ENCODE measurements at places on chromosomes 13 and 19.

DNA sequence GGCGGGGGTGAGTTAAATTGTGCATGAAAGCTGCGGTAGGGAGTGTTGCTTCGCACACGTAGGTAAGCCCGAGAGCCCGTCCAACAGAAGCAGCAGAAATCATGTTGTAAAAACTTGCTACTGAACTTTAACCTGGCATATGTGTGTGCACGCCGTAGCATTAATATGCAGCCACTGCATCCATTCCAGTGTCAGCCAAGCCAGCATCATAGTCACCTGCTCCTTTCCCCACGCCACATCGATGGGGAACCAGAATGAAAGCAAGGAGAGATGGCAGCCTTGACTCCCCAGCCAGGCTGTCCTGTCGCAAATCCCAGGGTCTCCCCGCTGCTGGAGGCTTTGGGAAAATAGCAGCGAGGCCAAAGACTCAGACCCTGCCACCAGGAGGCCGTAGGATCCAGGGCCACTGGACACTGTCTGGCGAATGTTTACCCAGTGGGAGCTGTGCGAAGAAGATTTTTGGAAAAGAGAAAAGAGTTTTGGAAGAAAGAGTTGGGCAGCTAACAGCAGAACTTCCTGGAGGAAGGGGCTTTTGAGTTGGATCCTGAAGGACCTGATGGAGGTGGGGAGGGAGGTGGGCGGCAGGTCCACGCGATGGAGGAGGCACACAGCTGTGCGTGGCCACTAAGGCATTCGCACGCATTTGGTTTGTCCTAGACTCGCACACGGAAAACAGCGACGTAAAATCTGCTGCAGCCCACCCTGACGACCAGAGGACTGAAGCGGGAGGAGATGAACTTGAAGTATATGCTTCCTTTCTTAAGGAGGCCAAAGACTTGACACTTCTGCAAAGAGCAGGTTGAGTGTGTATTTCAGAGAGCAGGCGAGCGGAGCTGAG is 48.7 kb upstream of the RANBP3 start:
- DNase-seq = no peak

DNA sequence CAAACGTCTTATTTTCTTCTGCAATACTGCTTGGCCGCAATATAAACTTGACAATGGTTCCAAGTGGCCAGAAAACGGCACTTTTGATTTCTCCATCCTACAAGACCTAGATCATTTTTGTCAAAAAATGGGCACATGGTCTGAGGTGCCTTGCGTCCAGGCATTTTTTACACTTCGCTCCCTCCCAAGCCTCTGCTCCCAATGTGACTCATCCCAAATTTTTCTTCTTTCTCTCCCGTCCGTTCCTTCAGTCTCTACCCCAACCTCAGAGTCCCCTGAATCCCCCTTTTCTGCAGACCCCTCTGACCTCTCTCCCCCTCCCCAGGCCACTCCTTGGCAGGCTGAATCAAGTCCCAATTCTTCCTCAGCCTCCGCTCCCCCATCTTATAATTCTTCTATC is 14.3 kb upstream of the OR10H1 start:
- DNase-seq = no peak

DNA sequence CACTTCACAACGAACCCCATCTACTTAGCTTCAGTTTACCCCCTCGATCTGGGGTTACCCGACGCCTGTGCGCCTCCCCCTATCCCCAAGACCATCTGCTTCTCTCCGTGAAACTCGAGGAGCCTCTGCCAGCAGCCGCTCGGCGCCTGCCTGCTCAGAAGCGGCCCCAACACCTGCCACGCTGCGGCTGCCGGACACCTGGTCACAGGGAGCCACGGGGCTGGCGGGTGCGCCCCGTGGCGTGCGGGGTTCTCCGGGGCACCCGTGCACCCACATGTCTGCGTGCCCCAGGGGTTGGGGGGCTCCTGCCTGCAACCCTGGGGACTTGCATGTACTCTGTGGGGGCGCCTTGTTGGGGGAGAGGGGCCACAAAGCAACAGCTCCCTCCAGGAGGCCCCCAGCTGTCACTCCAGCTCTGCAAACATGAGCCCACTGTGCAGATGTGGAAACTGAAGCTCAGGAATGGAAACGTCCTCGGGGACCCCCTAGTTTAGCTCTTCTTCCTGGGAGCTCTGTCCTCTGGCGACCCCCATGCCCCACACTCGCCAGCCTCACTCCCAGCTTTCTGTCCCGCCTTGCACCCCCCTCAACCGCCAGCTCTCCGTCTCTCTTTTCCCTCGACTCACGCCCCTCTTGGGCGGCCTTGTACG is 7.0 kb upstream of the SEMA6B start:
- DNase-seq = no peak

DNA sequence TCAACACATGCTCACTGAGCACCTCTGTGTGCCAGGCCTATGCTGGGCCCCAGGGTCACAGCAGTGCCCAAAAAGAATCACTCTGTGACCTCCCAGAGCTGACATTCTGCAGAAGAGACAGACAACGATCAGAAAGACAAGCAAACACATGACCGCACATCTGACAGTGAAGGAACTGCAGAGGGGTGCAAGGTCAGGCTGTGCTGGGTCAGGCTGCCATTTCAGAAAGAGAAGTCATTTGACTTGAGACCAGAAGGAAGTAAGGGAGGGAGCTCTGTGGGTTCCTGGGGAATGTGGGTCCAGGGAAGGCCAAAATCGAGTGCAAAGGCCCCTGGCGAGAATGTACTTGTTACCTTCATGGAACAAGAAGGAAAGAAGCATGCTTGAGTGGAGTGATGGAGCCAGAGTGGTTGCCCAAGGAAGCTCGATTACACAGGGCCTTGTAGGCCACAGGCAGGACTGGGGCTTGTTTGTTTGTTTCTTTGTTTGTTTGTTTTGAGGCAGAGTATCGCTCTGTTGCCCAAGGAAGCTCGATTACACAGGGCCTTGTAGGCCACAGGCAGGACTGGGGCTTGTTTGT is 11.4 kb upstream of the CD22 start:
- DNase-seq = no peak

GRCh38 chr19:18156841-18157464 is 4.0 kb downstream of the PIK3R2 start:
- no peak for DNase-seq

GRCh38 chr19:28537079-28537478 is 675.9 kb downstream of the UQCRFS1 start:
- no peak for DNase-seq

DNA sequence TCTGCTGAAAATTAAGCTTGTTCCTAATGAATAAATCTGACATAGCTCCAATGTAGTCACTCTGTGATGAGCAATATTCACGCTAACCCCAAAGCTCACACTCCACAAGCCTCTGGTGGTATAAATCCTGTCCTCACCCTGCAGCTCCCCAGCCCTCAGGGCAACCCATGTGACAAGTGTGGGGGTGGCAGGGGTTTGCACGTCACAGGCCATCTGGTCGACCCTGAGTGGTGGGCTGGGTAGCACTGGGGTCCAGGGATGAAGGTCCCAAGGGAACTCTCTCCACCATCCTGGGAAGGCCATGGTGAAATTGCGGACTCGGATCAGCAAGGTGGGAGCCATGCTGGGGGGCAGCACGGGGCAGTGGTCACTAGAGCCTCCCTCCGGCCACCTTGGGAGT is 100.0 kb upstream of the SOX1 start:
- no peak for DNase-seq

DNA sequence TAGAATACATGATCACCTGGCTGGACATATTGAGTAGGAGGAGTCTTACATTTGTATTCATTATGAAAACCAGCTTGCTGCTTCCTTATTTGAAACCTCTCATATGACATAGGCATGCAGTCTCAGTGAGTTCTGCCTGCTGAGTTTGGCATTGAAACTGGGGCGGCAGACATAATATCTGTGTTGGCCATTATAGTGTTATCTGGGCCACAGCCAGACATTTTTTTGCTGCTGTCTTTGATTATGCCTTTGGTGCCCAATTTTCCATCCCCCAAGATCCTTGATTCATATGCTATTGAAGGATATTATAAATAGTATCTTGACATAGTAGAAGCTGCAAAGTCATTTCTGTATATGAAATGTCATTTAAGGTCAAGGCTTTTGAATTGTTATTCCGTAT is 15.8 kb downstream of the FREM2 start:
- no peak for DNase-seq

DNA sequence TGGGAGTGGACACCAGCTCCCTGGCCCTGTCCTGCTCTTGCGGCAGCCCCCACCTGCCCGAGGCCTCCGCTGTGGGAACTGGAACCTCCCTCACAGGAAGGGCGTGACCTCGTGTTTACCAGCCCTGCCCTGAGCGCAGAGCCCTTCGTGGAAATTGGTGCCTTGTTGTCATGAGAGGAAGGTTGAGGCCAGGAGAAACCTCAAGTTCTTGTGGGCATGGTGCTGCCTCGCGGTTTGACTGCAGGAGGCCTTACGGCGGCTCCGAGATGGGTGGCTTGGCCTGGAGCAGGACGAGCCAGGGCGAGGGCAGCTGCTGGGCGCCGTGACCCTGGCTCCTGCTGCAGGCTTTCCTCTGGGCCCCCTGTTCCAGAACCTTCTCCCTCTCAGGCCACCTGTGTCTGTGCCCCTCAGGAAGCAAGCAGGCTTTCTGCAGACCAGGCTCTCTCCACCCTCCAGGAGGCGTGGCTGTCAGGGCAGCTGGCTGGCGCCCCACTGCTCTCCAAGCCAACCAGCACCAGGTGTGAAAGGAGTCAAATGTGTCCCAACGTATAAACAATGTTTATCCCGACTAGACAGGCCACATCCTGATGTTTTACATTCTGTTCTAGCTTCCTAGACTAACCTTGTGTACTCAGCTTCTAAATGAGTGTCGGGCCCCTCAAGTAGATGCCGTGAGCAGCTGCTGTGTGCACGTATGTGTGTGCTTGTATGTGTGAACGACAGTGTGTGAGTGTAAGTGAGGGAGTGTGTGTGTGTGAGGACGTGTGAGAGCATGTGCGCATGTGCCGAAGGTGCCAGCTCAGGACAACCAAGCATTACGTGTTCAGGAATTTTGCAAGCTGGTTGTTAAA is 10.4 kb upstream of the RASA3 start:
- DNase-seq = no peak

DNA sequence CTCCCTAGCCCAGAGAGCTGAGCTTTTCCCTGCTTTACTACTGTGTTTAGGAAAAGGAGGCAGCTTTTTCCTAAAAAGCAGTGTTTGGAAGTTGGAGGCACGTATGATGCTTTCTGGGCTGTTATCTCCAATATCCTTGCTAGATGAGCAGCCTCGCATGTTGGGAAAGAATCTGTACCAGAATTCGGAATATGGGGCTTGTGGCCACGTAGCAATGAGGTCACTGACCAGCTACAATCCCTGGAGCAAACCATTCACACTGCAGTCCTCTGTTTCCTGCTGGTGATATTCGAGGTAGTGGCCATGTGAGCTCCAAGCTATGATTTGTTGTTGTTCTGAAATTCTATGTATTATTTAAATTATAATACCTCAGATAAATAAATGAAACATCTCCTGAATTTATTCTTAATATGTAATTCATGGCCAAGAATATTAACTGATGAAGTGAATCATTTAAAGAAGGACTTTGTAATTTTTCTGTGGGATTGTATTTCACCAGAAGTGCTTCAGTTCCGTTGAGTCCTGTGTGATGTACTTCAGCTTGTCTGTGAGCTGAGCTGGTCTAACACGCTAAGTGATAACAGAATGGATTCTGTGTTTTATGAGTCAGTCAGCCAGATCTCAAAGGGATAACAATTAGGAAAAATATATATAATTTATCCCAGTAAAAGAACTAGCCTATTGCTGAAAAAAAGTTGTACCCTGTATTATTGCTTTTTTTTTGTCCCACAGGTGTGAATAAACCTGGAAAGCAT is 319.5 kb downstream of the SHISA2 start:
- no peak for DNase-seq

GRCh38 chr19:15025217-15025616 is 24.1 kb upstream of the CASP14 start:
- no peak for DNase-seq

GRCh38 chr19:18397242-18398202 is at the start of gene LRRC25:
Gene LRRC25 (minus strand): TSS chr19:18397622. CDS start chr19:18396963, 659 bp downstream.
- DNase-seq = no peak

DNA sequence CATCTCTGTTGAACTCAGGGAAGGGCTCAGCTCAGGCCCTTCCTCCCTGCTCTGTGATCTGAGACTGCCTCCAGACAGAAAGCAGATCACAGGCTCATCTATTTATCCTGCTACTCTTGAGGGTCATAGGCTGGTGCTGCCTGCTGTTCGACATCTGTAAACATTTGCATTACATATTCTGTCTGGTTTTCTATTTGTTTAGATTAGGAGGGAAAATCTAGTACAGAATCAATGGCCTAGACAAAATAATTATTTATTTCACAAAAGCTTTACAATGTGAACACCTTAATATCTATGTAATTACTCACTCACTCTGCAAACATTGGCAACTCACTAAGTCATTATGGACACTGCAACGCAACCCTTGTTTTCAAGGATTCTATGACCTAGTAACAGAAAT is 43.0 kb downstream of the CEP89 start:
- no peak for DNase-seq

GRCh38 chr19:46453661-46454060 is 17.7 kb downstream of the PNMA8A start:
- no peak for DNase-seq

DNA sequence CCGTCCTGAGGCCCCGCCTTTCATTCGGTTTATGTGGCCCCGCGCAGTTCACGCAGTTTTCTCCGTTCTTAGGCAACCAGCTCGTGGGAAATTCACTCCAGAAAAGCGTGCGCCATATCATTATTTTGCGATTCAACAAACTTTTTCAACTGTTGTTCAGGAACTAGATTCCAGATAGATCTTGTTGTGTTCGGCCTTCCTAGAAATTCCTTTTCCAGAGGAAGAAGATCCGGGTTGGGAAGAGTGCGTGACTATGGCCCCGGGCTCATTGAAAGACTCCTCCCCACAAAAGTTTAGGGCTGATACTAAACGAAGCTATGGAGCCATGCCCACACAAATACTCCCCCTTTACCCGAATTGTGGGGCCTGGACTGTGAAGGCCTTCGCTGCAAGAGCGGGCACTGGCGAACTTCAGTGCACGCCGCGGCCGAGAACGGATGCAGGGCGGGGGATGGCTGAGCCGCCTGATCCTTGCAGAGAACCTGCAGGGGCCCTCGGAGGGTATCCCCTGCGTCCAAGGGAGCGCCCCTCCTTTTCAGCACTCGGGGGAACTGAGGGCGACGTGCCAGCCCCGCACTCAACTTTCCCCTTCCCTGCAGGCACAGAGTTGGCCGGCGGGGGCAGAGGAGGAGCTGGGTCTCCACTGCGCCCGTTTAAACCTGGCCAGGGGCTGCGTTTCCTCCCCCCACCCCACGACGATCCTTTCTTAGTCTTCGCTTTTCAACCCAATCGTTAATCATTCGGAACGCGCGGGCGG is 904 bp upstream of the SOX1 start:
- DNase-seq = no peak
